GM23338 (cell line): ENCODE measurements at places on chromosomes 4 and X. TPM values are rescaled to one million over a fixed set of nuclear protein-coding genes. Genes with fewer than 3 reads are reported as not detected.

DNA sequence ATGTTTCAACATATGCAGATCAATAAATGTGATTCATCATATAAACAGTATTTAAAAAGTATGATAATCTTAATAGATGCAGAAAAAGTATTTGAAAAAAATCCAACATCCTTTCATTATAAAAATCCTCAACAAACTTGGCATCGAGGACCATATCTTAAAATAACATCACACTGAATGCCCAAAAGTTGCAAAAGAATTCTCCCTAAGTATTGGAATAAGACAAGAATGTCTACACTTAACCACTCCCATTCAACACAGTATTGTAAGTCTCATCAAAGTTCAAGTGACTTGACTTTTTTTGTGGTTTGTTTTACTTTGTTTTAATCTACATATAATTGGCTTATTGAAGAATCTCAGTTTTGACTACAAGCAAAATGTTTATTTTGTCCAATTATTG lies 779.0 kb upstream of the SLIT2 start:
- no peak for DNase-seq

DNA sequence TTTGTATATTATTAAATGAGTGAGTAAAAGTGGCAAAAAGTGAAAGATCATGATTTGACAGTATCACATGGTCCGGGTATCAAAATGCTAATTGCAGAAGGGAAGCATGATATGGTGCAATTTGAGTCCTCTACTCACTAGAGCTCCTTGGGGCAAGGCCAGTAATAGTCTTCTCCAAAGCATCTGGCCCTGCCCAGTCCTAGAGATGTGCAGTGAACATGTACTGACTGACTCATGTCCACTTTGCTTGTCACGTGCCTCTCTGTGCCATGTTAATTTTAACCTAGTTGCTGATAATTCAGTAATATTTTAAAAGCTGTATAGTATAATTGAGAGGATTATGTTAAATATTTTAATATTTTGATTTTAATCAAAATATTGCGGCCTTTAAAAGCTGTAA lies 54.6 kb upstream of the TENM3 start:
- no peak for DNase-seq

DNA sequence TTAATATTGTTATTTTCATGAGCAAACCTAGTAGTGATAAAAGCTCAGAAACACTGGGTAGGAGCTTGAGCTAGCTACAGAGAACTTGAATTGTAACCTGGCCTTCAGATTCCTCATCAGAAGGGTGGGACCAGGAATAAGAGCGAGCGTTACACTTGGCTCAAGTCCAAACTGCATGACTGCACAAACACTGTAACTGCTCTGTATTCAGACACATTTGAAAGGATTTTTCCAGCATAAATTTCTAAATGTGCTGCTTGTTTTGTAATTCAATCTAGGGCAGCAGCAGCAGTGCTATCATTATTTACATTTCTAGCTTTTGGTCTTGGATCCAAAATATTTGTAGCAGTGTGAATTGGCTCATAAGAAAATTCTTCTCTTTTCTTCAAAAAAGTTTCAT lies 133.0 kb upstream of the TMLHE start:
- DNase-seq = no peak

DNA sequence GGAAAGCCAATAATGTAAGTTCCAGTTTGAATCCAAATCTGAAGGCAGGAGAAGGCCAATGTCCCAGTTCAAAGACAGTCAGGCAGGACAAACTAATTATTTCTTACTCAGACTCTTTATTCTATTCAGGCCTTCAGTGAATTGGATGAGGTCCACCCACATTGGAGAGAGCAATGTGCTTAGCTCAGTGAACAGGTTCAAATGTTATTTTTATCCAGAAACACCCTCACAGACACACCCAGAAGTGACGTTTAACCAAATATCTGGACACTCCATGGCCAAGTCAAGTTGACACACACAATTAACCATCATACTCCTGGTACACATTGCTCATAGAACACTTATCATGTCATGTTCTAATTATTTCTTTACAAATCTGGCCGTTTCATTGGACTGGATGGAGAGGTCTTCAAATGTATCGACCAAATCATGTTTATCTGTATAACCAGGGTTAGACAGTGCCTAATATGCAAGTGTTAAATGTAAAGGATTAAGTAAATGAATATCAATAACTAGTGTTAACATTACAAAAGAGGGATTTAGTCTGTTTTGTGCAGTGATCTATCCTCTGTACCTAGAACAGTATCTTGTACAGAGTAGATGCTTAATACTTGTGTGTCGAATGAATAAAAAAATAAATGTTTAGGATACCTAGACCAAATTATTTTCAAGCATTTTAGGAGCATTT lies 27.1 kb upstream of the XK start:
- no peak for DNase-seq

DNA sequence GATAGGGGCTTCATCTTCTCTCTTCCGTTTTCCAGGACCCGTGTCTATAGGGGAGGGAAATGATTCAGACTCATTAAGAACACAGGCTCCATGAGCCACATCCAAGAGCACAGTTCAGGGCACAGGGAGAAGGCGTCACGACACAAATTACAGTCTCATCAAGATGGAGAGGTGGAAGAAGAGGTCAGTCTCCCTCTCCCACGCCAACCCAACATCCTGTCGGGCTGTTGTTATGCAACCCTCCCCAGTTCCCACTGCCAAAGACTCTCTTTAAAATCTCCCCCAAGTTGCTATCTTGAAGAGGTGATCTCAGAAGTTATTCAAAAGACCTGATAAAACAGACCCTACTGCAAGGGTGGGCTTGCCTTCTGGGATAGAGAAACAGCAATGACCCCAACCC lies 12.6 kb downstream of the ZMYM3 start:
- DNase-seq = no peak

DNA sequence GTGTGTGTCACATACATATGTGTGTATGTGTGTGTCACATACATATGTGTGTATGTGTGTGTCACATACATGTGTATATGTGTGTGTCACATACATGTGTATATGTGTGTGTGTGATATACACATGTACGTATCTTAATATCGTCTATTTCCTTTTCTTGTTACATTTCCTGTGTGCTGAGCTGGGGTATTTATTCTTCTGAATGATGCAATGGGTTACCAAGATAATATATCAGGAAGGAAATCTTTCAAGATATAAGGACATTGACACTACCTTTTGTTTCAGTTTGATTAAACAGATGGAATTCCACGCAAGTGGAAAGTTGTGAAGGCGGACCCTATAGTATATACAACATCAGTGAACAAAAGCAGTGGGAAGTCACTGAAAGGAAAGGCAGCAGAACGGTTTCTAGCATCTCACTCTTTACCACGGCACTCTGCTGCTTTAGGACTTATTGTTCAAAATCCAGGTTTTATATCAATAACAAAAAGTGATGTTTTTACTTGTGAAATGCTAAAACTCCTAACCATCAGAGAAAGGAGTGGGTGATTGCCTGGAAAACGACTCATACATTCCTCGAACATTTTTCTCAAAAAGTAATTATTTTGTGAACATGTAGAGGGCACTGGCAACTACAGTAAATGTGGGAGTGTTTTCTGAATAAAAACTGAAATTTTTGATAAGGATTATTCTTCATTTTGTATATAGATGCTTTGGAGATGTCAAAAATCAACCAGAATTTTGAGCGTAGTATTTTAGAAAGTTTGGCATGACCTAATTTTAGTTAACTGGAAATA lies 43.1 kb upstream of the IL21 start:
- DNase-seq = no peak

Gene SLC9A7
- total RNA-seq = 11.0 and 15.4 TPM in 2 replicates

Gene RASL11B
- total RNA-seq = 97.0 and 100.0 TPM in 2 replicates
